Astrocyte of the hippocampus (primary cell): ENCODE measurements at places on chromosomes 6 and 20.

- no peak for DNase-seq
Observed at GRCh38 chr6:143986463-143987065, 21.5 kb downstream of the PLAGL1 start.

- no peak for DNase-seq
Observed at GRCh38 chr6:146709036-146709622, 110.4 kb downstream of the ADGB start.

DNA sequence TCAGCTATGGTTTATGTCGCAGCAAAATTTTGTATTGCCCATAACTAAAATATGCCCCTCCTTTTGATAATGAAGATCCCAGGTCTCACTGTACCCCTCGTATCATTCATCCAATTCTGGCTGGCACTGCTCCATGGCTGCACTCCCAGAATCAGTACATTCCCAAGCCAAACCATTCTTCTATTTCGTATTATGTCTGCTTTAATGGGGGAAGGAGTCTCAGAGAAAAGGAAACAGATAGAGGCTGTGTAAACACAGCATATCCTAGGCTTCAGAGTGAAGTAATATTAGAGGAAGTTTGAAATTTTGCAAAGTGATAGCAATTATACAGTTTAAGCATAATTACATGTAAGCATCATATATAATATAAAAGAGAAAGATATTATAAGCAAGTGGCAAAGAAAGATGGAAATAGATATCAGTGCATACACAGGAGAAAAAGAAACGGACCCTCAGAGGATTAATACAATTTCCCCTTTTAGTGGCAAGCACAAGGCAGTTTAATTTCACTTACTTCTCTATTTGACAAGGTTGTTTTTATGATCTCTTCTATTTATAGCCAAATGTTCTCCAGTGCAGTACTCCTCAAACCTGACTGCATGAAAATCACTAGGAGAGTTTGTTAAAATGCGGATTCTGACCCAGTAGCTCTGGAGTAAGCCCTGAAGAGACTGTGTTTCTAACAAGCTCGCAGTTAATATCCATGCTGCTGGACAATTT is 56.5 kb upstream of the TENT5A start:
- DNase-seq = no peak

- no peak for DNase-seq
Observed at GRCh38 chr6:15507221-15507620, 155.6 kb downstream of the DTNBP1 start.

DNA sequence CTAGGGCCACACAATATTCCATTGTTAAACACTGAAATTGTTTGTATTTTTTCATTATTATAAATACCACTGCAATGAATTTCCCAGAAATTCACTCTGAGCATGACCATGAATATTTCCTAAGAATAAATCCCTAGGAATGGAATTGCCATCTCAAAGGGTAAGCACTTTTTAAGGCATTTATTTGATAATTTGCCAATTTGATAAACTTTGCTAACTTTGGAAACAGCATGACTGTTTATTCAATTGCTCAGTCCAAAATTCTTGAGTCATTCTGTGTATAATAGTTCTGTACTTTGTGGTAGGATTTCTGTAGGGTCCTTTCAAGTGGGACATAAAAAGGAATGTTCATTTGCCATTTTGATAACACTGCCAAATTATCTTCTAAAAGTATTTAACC is 44.2 kb upstream of the TOX2 start:
- DNase-seq = peak; percentile 57

GRCh38 chr6:107625264-107625663 is 135.3 kb downstream of the SOBP start:
- no peak for DNase-seq

- DNase-seq = peak; percentile 14
Observed at GRCh38 chr20:12152996-12153395, 235.3 kb downstream of the BTBD3 start.

DNA sequence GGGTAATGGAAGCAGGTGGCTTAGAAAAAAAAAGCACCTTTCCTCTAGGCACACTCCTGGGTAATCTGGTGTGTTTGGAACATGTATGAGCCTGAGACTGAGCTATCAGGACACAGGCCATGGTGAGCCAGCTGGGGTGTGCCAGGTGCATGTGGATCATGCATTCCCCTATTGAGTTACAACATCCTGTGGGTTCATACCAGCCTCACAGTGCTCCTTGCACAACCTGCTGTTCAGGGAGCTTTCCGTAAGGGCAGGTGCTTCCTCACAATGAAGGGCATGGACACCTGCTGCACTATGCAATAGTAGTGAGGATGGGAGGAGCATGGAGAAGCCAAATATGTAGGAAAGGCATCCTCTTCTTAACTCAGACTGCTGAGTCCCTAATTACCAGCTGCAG is 197.2 kb upstream of the SUPT3H start:
- no peak for DNase-seq

DNA sequence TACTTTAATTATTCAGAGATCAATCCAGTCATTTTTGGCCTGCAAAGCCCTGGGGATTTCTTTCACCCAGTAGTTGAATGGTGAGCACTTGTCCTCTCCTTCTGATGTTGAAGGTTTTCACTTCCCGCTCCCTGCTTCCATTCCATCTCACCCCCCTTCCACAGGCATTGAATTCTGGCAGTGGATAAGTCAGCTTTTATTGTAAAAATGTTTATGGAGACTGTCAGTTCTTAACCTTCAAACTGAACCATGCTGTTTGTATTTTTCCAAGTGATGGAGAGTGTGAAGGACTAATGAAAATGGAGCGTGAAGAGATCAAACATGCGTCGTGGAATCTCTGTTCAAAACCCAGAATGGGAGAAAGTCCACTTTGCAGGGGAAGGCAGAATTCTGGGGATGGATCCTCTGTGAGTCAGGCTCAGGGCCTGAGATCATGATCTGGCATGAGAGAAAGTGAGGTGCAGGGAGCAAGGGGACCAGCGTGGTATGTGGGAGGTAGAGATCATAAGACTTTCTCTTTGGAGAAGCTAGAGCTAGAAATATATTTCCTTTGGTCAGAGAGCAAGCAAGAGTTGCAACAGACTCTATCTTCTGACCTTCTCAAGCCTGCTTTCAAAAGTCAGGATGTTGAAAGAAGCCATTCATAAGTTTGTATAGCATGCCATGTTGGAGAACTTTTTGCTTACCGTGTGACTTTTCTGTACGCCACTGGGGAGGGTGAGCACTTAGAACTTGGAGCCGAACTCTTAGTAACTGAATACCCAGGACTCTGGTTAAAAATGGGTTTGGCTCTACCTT is 30.2 kb downstream of the ISM1 start:
- DNase-seq = no peak

GRCh38 chr6:54111341-54112045 is at the start of gene MLIP:
TSS of gene MLIP (plus strand) at chr6:54111443. CDS start at chr6:54111480, 37 bp downstream.
- DNase-seq = peak; percentile 12

DNA sequence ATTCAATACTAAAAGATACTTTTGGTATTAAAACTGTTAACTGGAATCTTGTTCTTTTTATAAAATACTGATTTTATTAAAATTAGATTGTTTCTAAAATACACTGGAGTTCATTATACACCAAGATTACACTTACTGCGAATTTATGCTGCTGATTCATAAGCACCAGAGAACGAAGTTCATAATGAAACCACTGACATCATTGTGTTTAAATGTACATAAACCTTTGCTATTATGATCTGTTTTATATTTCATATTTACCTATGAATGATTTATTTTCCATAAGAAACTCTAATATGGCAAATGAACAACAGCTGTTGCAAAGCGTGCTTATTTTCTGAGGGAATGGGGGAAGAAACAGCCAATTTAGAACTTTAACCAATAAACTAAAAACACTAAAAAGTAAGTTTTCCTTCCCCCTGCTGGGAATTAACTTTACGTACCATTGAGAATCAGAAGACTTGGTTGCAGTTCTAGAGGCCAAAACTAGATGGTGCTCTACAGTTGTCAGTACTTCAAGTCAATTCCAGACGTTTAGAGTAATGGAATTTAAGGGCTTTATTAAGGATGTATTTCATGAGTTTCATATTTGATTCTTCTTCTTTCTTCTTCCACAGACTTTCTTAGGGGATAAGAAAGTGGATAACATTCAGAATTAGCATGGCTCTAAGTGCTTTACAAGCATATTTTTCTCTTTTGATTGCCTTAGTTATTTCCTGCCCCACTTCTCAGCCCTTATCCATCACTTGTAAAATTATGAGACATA is 30.8 kb upstream of the COL19A1 start:
- peak; percentile 68 for DNase-seq

GRCh38 chr6:132479131-132479530 is 33.8 kb downstream of the STX7 start:
- no peak for DNase-seq

GRCh38 chr20:7195704-7196103 is 428.2 kb downstream of the BMP2 start:
- peak; percentile 77 for DNase-seq

DNA sequence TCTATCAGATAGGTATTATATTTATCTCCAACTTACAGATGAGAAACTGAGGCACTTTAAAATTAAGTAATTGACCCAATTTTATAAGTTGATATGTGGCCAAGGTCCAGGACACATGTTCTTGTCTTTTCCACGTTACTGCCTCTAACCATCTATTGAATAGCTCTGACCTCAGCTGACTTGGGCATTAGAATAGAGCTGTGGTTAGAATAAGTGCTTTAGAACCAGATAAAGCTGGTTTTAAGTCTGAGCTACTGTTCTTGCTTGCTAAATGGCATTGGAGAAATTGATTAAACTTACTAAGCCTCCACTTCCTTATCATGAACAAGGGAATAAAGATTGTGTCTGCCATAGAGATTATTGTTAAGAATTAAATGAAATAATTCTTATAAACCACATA is 147.8 kb upstream of the DTNBP1 start:
- DNase-seq = no peak
